ENCODE measurements at places on chromosomes 13 and 19.
A peak's percentile ranks its signal among the peaks of the same experiment; 100 is the strongest.

GRCh38 chr19:46466536-46467196 lies 4.7 kb downstream of the PNMA8A start:
- DNase-seq = peak; percentile 90

- DNase-seq = no peak
Measured at GRCh38 chr13:27415116-27415515, 9.3 kb upstream of the GTF3A start.

- peak; percentile 74 for DNase-seq
Measured at GRCh38 chr13:32019612-32020233, 11.9 kb upstream of the FRY start.

DNA sequence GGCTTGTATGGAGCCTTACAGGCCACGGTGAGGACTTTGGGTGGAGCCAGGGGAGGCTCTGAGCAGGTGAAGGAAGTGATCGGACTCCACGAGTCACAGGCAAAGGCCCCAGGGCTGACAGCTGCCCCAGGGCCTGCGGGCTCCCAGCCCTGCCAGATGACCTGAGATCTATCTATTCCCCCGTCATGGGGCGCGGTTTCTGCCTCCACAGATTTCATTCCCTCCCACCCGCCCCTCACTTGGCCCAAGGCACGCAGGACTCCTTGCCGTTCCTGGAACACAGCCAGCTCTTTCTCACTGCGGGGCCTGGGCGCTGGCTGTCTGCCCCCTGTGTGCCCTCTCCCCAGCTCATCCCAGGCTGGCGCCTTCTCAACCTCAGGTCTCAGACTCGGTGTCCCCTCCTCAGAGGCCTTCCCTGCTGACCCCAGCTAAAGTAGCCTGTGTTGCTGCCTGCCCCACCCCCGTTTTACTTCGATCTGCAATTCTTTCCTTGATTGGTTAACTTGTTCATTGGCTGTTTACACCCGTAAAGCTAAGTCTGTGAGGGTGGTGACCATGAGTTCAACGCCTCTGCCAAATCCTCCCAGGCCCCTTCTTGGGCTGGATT lies 13.9 kb upstream of the PAK4 start:
- no peak for DNase-seq

DNA sequence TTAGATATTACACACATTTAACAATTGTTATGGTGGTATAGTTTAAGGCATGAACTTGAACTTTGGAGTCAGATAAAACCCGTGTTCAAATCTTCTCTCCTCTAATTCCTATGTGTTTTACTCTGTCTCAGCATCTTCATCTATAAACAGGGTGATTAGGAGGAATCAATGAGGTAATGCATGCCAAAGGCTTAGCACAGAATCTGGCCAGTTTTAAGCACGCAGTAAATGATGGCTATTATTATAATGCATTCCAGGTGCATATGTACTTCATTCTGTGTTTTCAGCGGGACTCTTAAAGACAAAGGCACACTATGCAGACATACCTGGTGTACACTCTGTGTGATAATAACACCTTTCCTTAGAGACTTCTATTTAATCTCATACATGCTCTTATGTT lies 88.0 kb upstream of the FRY start:
- peak; percentile 28 for DNase-seq

DNA sequence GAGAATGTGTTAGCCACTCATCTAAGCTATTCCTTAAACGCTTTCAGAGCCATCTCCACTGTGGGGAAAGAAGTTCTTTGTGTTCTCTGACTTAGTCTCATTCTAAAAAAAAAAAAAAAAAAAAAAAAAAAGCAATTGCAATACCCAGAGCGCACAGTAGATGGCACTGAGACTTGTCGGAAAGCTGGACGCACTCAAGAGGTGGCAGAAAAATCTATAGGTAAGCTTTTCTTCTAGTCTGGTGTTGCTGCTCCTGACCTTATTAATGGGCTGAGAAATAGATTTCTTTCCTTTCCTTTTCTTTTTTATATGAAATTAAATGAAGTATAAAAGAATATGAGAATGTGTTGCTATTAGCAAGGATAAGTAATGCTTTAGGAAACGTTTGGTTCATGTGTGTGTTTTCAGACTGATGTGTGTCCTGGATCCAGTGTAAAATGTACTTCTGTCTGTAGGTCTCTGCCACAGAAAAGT lies 4.7 kb upstream of the GJB2 start:
- DNase-seq = peak; percentile 63

DNA sequence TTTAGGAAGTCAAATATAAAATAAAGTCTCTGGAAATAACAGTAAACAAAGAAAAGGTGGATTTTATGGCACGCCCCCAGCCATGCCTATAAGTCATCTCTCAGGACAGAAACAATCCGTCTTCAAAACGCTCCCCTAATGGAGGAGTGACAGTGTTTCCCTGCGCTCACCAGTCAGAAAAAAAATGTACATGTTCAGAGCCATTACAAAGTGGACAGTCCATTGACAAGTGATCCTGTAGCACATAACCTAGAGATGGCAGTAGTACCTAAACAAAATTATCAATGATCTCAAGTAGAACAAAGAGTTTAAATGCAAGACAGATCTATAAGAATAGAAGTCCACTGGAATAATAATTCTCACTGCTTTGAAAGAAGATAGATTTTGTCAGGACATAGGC lies 891.7 kb upstream of the MIR17HG start:
- peak; percentile 21 for DNase-seq

GRCh38 chr13:43835701-43836100 lies 43.8 kb downstream of the CCDC122 start:
- peak; percentile 67 for DNase-seq

GRCh38 chr19:21694171-21694906 lies 73.0 kb downstream of the ZNF100 start:
- no peak for DNase-seq

- peak; percentile 60 for DNase-seq
Measured at GRCh38 chr19:14147797-14148605, 11.6 kb upstream of the ASF1B start.

- DNase-seq = peak; percentile 29
Measured at GRCh38 chr13:43156916-43157315, 133.5 kb downstream of the DNAJC15 start.
